GOT3 (cell line): ENCODE measurements at places on chromosomes 7 and 10.

DNA sequence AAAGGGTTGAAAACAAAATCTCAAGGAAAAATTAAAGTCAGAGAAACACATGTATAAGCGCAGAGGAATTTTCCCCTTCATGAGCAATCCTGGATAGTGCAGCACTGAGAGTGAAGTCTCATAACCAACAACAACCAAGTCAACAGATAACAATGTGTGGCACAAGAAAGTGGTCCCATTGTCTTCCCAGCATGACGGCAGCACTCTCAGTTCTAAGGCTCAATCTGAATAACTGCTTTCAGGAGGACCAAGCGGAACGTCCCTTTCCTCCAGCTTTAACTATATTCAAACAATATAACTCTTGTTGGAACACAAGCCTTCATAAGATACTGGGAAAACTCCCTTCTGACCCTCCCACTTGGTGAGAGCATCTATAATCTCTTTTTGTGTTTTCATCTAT, 137.9 kb downstream of the RAPGEF5 start:
- DNase-seq = no peak

GRCh38 chr7:71768450-71768849, 636.5 kb downstream of the GALNT17 start:
- DNase-seq = no peak

DNA sequence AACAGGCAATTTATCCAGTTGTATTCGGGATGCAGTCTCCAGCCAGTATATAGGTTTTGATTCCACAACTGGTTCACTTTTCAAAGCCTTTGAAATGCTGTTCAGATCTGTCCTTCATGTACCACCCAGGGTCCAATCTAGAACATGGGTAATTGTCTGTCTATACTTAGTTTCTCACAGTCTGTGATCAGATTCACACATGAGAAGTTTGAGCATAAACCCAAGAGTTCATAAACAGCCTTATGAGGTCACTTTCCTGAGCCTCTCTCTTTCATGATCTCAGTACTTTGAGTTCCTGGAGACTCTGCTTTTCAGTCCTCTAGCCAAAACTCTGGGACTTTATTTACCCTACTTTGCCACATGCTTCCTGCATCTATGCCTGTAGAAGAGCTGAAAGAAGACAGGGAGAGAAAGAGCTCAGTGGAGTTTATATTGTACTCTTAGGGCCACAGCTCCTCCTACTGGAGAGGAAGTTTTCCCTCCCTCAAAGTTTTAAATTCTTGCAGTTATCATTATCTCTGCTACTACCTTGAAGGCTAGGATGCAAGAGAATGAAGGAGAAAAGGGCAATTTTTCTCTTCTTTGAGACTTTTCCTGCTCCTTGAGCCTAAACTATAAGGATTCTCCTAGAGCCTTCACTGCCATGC, 172.0 kb downstream of the ZEB1 start:
- DNase-seq = no peak

GRCh38 chr10:77319557-77319956, 318.1 kb downstream of the KCNMA1 start:
- no peak for DNase-seq

GRCh38 chr7:131735101-131735500, 178.7 kb upstream of the PODXL start:
- DNase-seq = no peak

DNA sequence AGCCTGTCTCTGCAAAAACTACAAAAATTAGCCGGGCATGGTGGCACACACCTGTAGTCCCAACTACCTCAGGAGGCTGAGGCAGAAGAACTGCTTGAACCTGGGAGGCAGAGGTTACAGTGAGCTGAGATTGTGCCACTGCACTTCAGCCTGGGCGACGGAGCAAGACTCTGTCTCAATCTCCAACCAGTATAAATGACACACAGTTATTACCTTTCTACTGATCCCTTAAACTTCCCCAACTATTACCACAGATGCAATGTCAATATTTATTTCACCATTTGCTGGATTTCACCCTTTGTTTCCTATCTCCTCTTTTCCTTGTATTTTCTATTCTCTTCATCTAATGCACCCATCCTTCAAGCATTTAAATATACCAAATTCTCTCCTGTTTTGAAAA, 431.8 kb downstream of the GRM8 start:
- DNase-seq = no peak

DNA sequence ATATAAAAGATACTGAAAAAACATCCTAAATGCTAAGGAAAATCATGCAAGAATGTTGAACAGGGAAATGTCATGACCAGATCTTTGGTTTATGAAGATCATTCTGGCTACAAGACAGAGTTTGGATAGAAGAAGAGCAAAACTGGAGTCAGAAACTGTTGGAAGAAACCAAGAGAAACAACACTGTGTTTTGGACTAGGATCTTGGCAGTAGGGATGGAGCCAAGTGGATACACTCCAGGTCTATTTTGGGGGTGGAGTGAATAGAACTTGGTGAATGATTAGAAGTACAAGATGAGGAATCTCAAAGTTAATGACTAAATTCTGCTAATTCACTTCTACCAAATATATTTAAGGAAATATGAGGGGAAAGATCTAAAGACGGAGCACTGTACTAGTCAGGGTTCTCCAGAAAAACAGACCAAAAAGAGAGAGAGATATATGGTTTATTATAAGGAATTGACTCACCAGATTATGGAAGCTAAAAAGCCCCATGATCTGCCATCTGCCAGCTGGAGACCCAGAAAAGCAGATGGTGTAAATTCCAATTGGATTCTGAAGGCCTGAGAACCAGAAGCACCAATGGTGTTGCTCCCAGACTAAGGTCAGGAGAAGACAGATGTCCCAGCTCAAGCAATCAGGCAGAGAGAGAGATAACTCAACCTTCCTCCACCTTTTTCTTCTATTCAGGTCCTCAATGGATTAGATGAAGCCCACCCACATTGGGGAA, 254.9 kb downstream of the TRIL start:
- no peak for DNase-seq

GRCh38 chr10:59106441-59106840, 70.0 kb upstream of the PHYHIPL start:
- no peak for DNase-seq

GRCh38 chr10:978826-979421, 9.3 kb upstream of the GTPBP4 start:
- DNase-seq = no peak
